ENCODE measurements at places on chromosomes 5 and 9.

DNA sequence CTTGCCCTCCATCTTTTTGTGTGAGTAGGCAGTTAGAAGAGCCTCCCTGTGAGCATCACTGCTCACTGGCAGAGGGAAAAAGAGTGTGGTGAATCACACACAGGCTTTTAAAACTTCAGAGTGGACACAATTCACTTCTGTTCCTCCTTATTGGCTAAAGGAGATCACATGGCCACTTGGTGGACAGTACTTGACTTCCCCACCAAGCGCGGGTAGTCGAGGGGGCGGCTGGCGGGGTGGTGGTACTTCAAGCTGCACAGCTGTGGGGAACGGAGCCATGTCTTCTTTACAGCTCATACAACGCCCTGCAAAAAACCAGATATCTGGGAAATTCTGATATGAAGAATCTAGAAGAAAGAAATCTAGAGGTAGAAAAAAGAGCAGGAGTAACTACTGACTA, 95.4 kb downstream of the PAM start:
- DNase-seq: no peak

GRCh38 chr5:83299353-83299752, 172.2 kb upstream of the VCAN start:
- DNase-seq: no peak

DNA sequence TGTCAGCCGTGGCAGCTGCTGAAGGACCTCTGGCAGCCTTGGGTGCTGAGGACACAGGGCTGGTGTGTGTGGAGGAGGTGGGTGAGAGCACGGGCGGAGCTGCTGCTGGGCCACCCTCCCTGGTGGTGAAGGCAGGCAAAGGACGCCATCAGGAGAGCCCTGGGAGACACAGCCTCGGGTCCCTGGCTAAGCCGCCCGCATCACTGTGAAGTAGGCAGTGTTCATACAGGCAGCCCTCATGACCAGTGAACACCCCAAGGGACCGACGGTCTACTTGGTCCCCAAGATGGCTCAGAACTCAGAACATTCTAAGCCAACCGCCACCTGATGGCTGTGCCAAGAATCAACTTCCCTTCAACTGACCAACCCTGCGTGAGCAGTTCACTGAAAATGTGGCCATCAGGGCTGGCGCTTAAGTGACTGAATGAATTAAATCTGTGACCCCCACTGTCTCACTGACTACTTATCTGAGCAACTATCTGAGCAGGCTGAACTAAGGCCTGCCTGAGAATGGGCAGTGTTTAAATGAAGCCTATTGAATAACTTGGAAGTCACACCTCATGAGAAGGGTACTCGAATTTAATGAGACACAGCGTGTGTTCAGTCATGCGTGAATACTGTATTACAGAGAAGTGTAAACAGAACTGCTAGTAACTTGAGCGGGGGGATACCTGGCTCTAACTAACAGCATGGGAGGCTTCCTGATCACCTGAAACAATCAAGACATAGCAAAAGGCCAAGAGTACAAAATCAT, 54.7 kb upstream of the SIMC1 start:
- DNase-seq: no peak

DNA sequence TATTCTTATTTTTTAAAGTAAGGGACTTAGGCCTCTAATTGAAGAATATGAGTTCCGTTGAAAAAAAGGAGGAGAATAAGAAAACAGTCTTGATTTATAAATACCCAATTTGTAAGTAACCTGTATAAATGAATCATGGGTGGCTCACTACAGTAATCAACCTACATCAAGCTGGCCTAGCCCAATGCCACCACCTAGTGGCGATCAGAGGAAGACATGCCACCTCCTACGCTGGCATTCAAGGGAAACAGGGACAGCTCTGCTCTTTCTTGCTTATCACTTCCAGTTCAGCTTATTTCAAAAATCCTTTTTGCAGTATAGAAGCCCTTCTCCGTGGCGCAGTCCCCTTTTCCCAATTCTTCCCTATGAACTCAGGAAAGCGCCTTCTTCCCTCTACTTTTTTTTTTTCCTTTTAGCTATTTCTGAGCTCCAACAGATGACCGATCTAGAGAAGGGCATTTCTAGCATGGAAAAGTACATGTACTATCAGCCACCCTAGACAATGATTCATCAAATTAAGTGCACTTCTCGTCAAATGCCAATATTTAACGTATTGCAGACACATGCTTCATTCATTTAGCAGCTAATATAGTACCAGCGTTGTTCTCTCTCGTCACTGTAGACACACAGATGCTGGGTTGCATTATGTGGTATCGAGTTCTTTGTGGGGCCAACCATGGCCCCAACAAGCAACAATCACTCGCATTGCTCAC, 28.3 kb downstream of the PTPN3 start:
- peak; percentile 80 for DNase-seq

- DNase-seq: peak; percentile 54
Measured at GRCh38 chr9:127166651-127167524, 44.5 kb upstream of the ANGPTL2 start.

- no peak for DNase-seq
Measured at GRCh38 chr9:89664896-89665329, 60.1 kb downstream of the GADD45G start.

GRCh38 chr5:120152931-120153330, 311.2 kb upstream of the PRR16 start:
- DNase-seq: no peak

DNA sequence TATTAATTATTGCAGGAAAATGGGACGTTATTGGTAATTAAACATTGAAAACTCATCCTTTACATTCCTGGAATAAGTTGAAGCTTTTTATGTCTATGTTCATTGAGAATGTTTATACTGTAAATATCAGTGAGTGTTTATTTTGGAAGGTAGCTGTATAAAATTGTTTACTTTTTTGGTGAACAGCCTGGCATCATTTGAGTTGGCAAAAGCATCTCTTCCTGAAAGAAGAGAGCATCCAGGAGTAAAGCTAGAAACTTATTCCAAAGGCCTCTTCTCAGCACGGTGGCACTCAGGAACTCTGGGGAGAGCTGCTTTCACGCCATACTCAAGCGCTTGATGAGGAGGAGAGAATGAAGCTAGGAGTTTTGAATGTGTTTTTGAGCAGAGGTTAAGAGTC, 79.9 kb downstream of the GAPVD1 start:
- no peak for DNase-seq

DNA sequence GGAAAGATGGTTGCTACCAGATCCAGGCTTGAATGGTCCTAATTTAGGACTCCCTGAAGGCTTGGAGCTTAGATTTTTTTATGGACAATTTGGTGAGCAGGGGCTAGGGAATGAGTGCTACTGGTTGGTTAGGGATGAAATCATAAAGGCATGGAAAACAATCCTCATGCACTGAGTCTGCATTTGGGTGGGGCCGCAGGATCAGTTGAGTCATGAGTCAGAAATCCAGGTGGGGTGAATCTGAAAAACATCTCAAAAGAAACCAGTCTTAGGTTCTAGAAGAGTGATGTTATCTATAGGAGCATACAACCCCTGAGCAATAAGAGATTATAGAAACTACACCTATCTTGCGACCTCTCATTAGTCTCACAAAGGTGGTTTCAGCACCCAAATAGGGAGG, 300.0 kb downstream of the KIF4B start:
- no peak for DNase-seq

DNA sequence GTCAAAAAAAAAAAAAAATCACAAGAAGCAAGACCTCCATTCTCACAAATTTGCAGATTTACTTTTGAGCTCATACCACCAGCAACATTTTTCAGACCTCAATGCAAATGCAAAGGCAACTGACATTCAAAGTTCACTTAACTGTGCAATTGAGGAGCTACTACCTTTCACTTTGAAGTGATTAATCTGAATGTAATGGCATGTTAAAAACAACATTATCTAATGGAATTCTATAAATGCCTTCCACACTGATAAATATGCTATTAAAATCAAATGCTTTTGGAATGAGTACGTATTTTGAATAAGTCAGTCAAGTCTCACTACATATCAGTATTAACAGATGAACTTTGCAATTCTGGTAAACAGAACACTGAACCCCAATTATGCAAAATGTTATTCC, 32.3 kb downstream of the UBQLN1 start:
- no peak for DNase-seq

- DNase-seq: no peak
Measured at GRCh38 chr5:44660251-44660650, 148.5 kb upstream of the MRPS30 start.

DNA sequence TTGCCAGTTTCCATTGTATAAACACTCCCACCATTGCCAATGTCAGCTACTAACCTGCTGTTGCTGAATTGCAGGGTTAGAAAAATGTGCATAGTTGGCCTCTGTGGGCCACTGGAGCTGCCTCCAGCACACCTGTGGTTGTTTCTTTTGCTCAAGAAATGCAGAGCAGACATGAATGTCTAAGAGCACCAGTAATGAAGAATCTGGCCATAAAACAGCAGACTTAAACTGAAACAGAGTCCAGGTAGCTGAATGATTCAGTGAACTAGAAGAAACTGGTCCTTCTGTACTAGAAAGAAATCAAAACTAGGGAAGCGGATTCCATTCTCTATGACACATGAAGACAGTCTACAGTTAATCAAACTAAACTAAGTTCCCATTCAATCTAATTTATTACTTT, 48.2 kb downstream of the NUDT12 start:
- DNase-seq: no peak

GRCh38 chr9:68640421-68641089, 64.5 kb upstream of the PIP5K1B start:
- no peak for DNase-seq

- DNase-seq: no peak
Measured at GRCh38 chr9:33267151-33267767, 2.4 kb downstream of the CHMP5 start.

- DNase-seq: peak; percentile 87
Measured at GRCh38 chr5:69450116-69450515, 35.2 kb downstream of the MARVELD2 start.

DNA sequence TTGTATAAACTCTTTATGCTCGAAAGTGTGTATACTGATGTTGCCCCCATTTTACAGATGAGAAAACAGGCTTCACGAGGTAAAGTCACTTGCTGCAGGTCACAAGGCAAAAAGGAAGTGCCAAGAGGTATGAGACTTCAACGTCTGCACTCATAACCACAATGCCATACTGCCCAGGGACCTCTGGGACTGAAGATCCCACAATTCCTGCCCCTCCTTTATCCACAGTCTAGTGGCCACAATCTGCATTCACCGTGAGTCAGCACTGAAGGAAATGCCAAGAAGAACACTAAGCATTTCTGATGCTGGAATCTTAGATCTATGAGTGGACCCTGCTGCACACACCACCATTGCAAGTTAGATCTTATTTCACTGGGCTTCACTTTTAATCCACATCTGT, 37.3 kb downstream of the MED27 start:
- peak; percentile 95 for DNase-seq

DNA sequence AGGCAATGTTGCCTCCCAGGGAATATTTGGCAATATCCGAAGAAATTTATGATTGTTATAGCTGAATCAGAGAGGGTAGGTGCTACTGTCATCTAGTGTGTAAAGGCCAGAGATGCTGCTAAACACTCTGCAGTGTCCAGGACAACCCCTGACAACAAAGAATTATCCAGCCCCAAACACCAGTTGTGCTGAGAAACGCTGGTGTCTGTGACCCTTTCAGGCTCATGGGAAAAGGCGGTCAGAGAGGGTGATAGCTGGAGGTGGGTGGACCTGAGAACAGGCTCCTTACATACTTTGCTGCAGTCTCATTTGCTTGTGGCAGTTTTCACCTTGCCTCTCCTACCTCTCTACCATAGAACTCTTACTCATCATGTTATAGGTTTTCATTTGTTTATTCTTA, 295.3 kb upstream of the DMRT1 start:
- no peak for DNase-seq

DNA sequence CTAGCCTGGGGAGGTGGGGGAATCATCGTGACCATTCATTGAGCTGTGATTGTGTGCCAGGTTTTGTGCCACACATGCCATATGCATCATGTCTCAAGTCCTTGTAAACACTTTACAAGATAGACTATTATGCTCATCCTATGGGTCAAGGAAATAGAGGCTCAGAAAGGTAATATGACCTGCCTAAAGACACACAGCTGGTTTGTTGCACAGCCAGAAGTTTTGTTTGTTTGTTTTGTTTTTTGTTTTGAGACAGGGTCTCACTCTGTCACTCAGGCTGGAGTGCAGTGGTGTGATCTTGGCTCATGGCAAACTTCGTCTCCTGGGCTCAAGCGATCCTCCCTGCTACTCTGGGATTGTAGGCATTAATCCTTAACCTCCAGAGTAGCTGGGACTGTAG, 21.4 kb upstream of the CRB2 start:
- DNase-seq: no peak

GRCh38 chr9:26746357-26747072, 146.1 kb downstream of the CAAP1 start:
- DNase-seq: peak; percentile 3

DNA sequence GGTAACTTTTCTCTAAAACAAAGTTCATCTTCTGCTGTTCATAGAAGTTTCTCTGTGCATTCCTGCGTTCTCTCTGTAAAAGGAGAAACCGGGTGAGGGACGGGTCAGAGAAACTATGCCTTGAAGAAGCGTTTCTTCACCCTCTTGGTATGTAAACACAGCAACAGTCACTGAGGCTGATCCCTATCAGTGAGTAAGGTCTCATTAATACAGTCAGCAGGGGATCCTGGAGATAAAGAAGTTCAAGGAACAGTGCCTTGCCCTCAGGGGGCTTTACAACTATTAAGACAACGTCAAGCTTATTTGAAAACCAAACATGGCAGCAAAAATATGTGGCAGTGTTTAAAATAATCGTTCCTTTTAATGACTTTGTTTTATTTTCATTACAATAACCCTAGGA, 202.9 kb upstream of the IL12B start:
- DNase-seq: peak; percentile 11

- peak; percentile 97 for DNase-seq
Measured at GRCh38 chr5:171596391-171596878, 177.0 kb downstream of the FGF18 start.

DNA sequence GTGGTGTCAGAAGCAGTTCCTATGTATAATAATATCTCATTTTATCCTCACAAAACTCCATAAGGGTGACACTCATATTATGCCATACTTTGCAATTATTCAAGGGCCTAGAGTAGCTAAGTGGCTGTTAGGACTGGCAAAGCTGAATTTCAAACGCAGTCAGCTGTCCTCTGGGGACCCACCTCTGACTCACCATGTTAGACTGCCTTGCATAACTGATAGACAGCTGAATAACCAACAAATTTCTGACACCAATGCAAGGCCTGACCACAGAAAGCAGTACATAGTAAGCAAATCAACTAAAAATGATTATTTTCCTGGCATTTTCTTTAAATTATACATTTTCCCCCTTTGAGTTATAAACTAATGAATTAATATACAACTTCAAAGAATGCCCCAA, 251.6 kb upstream of the PTGER4 start:
- DNase-seq: peak; percentile 68

DNA sequence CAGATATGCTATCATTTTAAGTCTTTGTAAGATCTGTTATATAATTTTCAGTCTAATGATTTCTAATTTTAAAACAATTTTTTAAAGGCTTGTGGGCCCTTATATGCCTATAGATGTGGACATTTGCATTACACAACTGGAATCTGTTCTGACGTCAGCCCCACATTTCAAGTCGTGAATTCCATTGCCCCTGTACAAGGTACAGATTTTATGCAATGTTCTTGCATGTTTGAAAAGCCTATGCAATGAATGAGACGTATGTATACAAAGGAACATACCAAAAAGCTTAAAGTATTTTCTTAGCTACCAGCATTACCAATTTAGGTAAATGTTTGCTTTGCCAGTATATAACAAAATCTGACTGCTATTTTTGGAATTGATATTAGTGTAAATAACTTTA, 77.2 kb downstream of the ITGA1 start:
- no peak for DNase-seq

All from fibroblast of the aortic adventitia (primary cell).